Ovary (tissue), 10 donors: ENCODE measurements at places on chromosomes 2 and 18.

DNA sequence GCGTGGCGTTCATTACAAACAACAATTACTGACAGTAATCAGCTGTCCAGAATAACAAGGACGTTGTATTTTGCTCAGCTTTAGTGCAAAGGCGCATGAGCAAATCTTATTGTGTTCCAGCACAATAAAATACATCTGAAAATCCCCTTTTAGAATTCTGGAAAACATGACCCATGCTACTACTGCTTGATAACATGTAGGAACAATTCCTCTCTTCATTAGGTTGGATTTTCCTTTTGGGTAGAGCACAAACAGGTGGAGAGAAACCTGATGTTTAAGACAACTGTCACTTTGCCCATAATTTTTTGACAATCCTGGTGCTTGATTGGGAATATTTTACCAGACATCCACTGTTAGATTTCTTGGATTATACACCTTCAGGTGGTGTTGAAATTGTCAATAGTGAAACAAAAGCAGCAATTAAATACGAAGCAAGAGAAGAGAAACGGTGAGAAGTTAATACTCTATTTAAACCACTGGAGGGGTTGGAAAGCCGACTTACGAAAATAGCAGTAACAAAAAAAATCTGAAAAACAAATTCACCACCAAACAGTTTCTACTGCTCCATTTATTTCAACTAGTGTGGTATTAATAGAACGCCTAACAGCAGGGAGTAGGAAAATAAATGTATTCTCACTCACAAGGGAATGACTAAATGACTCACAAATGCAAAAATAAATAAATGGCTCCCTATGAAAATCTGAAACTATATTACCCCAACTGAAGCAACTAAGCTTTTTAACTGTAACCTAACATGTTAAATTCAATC, 102.7 kb downstream of the CPO start:
- DNase-seq: no peak

DNA sequence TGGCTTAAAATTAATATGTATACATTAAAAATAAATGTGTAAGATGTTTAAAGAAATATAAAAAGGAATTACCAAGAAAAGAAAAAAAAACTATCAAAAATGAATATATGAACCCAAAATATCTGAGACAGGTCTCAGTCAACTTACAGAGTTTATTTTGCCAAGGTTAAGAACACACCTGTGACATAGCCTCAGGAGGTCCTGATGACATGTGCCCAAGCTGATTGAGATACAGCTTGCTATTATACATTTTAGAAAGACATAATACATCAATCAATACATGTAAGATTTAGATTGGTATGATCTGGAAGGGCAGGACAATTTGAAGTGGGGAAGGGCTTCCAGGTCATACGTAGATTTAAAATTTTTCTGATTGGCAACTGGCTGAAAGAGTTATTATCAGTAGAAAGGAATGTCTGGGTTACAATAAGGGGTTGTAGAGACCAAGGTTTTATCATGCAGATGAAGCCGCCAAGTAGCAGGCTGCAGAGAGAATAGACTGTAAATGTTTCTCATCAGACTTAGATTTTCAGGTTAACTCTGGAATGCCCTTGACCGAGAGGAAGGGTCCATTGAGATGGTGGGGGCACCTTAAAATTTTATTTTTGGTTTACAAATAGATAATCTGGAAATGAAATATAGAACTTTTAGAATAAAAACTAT, 74.7 kb downstream of the EXOC6B start:
- no peak for DNase-seq

DNA sequence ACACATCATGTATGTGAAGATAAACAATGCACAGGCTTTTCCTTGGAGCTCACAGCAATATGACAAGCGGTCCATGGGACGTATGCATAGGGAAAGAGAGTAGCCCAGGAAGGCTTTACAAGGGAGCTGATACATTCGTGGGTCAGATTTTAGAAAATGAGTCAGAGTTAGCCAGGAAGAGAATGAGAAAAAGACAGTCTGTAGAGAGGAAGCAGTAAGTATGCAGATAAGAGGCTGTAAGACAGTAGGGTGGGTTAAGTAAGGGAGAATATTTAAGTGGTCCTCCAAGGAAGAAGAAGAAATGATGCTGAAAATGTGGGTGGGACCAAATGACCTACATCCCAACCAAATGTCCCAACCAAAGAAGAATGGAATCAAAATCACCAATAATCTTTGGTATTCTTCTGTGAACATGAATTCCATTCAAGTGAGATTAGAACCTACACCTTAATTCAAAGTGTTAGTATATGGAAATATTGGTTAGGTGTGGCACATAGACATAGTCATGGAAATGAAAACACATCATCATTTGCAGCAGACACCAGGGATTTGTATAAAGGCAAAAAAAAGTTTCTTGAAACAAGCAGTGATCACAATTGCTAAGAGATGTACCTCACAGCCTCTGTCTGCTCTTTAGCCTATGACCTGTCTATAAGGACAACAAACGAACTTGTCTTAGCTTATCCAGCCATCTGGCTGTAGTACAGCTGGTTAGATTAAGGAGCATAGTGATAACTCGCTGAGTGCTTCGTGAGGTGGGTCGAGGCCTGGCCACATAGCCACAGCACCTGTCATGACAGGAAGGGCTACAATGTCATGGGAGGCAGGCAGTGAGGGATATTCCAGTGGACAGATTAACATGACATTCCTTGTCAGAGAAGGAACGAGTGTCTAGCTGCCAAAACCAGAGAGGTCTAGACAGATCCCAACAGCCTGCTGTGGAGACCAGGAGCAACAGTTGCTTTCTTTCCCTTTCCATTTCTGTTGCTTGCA, 133.6 kb downstream of the ALK start:
- DNase-seq: no peak

DNA sequence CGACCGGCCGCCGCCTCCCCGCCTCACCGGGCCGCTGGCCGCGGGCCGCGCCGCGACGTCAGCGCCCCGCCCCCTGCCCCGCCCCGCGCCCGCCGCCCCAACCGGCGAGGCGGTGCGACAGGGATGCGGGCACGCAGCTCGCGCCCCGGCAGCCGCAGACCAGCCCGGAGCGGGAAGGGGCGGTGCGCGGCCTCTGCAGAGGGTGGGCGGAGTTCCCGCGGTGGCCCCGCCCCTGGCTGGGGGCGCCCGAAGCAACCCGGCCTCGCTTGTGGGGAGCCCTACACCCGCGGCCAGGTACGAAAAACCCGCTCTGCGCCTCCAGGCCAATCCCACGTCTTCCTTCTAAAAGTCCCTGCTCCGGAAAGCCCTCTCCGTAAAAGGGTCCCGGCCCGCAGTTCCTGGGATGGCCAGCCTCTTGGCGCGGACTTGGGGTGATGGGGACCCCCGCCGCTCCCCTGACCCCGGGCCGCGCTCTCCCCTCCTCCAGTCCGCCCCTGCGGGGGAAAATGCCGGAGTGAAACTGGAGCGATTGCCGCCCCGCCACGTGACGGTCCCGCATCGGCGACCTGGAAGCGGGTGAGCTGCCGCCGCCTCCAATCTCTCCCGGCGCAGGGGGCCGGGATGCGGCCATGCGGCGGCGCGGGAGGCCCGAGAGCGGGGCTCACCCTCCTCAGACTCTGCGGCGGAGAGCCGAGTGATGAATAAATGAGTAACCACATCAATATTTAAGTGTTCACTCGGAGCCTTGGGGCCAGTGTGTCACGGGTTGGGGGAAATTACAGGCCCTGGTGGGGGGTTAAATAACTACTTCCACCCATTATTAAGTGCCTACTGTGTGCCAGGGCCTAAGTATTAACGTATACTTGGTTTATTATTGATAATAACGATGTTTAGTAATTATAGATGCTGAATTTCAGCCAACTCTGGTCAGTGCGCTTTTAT, at the start of gene RAB11FIP5:
TSS of gene RAB11FIP5 (minus strand) at position 36 of the 942 bp plus-strand sequence. CDS start 171 bp downstream, outside the sequence.
- DNase-seq: peak; percentile 82

DNA sequence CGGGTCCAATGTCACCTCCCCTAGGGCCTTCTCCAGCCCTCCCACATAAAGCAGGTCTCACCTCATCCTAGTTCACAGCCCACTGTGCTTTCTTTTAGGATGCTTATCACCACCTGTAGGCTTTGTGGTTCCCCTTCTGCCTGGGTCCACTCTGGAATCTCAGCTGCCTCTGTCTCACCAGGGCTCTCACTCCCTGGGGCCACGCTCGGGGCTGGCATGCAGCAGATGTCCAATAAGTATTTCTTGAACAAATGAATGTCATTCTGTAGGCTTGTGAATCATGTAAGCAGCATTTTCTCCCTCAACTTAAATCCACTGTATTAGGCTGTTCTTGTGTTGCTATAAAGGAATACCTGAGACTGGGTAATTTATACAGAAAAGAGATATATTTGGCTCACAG, 4.3 kb upstream of the SH3BP4 start:
- DNase-seq: no peak
